ENCODE measurements at places on chromosomes 7 and 10.

DNA sequence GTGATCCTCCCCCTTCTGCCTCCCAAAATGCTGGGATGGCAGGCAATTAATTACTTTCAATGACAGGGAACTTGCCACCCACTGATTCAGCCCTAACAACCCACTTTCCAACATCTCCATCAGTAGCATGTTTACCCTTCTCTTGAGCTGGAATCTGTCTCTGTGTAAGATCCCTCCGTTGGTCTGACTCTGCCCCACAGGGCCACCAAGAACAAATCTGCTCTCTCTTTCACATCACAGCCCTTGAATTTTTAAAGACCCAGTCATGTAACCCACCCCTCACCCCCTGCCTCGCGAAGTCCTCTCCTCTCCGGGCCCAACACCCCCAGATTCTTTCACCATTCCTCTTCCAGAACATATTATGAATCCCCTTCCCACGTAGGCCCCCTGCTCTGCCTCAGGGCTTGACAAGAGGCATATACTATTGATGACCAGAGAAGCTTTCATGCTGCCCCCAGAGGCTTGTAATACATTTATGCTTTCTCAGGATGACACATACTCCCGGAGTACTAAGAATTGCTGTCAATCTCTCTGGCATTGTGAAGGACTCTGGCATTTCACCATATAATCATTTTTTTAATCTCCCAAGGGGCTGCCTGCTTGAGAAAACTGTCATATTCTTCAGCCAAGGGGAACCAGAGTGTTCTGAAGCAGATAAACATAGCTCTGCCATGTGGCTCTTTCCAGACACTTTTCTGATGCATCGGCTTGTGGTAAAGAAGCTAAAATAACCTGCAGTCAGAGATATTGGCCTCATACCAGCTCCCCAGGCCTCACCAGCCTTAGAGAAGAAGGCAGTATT, 179.2 kb upstream of the AUTS2 start:
- no peak for DNase-seq

GRCh38 chr10:80318742-80319141, 29.3 kb upstream of the MAT1A start:
- DNase-seq = no peak

DNA sequence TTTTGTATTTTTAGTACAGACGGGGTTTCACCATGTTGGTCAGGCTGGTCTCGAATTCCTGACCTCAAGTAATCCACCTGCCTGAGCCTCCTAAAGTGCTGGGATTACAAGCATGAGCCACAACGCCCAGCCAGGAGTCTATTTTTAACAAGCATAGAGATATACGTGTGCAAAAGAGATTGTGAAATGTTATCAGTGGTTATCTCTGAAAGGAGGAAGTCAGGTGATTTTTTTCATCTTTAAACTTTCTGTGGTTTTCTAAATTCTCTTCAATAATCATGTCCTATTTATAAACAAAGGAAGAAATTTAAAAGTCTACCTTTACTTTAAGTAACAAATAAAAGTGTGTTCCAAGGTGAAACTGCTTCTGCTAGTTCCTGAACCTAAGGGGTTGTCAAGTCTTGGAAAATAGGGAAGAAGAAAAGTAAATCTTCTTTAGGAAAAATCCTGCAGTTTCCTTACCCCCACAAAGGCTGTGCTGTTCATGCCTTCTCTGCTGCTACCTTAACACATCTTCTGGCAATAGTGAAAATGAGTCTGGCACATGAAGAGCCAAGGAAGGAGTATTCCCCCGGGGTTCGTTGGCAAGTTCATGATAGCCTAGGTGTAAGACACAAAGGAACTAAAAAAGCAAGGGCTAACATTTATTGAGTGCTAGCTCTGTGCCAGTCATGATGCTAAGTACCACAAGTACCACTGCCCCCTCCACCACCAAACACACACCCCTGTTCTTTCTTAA, 51.1 kb downstream of the CYP26A1 start:
- no peak for DNase-seq

DNA sequence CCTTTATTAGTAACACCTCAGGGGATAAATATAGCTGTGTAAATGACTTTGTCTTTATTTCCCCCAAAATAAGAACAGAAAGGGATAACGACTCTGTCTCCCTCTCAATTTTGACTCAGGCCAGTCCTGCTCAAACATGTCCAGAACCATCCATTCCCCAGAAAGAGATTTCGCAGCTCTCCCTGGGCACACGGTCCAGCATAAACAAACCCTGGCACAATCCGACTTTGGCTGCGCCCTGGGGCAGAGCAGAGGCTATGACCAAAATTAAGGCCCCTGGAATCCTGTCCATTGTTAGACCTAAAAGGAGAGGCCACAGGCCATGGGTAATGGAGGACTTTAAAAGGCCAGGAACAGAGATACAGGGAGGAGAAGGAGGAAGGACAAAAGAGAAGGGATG, 99.1 kb downstream of the PRPF18 start:
- DNase-seq = no peak

DNA sequence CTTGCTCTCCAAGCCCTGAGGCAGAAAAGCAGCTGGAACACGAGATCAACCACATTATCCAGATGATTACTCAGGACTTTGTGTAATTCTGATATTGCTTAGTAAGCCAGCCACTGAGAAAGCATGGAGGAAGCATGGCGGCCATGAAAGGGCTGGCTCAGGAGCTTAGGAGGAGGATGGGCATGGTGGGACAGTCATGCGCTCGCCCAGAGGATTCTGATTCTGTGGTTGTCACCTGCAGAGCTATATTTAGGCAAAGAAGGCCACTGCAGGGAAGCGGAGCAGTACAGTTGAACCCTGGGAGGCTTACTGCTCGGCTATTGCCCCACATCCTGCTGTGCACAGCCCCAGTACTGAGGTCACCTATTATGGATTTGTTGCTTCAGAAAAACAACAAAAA, 128.8 kb upstream of the DNAJB12 start:
- no peak for DNase-seq

DNA sequence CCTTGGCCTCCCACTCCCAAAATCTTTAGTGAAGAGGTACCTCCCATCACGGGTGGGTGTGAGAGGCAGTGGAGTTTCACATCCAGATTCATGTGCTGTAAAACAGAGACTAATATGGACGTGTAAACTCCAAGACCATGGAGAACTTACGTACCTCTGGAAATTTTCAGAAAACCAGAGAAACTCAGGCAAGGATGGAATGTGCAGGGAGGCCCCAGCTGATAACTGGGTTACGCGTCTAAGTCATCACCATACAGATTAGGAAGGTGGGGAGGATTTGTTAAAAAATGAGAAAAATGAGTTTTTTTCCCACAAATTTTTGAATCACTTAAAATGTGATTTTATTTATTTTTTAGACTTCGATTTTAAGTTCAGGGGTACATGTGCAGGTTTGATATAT, 16.3 kb upstream of the STN1 start:
- no peak for DNase-seq

- DNase-seq = peak; percentile 19
Measured at GRCh38 chr10:31694929-31695837, 233.4 kb downstream of the ARHGAP12 start.

DNA sequence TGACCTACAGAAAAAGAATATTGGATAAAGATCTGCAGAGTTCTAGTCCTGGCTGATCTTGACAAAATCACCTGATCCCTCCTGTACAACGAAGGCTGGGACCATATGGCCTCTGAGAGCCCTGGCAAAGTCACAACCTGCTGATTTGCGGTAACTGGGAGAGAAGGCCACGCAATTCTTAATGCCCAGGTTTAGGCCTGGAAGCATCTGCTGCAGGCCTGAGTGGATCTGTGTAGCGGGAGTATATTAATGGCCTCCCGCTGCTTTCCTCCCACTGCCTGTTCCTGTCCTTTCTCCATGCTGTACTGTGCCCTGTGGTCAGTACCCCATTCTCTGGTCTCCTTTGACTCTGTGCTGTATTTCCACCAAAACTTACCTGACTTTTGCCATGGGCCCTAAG, 24.2 kb downstream of the AKR1B1 start:
- no peak for DNase-seq

- DNase-seq = no peak
Measured at GRCh38 chr10:8321990-8322389, 267.5 kb downstream of the GATA3 start.

DNA sequence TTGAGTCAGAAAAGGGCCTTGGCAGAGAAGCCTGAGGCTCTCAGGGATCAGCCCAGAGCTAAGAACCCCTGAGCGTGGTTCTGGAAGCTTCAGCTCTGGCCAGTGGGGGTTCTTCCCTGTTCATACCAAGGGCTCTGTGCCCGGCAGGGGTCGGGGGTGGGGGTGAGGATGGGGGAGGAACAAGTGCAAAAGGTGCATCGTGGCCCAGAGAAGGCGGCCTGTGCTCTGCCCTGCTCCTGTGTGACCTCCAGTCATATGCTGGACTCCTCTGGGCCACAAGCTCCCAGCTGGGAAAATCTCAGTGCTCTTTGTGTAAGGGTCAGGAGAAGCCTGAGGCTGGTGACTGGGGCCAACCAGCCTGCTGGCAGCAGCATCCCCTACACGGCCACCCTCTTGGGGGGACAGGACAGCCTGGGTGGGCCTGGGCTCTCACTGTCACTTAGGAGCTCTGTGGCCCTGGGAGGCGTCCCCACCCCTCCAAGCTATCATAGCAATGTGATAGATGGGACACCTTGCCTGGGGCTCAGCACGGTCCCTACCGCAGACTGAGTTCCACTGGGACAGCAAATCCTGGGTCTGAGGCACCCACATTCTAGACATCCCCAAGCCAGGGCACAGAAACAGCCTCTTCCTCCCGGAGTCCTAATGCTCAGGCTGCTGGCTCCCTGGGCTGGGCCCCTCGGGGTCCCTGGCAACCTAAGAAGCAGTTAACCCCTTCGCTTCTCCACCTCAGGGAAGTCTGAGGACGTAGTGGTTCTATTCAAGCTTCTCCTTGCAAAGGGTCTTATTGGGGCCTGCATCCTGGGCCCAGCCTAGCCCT, 2.5 kb downstream of the MMRN2 start:
- DNase-seq = no peak

DNA sequence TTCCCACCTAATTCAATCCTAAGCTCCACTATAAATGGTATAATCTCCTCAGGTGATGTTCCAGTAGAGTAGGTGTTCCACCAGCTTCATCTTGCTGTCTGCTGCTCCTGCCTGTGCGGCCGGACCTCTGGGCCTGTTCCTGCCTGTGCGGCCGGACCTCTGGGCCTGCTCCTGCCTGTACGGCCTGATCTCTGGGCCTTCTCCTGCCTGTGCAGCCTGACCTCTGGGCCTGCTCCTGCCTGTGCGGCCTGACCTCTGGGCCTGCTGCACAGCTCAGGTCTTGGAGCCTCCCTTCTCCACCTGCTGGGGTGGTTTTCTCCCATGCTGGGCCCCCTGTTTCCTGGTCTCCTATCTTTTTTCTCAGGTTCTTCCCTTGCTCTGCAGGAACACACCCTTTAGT, 117.8 kb downstream of the USP6NL start:
- DNase-seq = no peak

DNA sequence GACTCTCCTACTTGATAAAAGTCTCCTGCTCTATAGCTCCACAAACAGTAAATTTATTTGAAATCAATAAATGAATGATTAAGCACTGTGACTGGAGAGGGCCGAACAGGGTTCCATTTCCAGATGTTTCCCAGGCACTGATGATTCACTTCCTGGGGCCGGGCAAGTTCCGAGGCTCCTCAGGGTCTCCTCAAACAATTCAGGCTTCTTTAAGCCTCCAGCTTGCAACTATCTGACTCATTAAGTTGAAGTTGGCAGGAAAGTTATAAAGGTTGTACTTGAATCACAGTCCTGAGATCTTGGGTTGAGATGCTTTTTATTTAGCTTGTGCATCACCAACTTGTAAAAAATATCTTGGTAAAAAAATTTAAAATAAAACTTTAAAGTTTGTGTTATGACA, 612.9 kb downstream of the DNAJB6 start:
- DNase-seq = no peak
